ENCODE measurements at places on chromosomes 2 and 18.

DNA sequence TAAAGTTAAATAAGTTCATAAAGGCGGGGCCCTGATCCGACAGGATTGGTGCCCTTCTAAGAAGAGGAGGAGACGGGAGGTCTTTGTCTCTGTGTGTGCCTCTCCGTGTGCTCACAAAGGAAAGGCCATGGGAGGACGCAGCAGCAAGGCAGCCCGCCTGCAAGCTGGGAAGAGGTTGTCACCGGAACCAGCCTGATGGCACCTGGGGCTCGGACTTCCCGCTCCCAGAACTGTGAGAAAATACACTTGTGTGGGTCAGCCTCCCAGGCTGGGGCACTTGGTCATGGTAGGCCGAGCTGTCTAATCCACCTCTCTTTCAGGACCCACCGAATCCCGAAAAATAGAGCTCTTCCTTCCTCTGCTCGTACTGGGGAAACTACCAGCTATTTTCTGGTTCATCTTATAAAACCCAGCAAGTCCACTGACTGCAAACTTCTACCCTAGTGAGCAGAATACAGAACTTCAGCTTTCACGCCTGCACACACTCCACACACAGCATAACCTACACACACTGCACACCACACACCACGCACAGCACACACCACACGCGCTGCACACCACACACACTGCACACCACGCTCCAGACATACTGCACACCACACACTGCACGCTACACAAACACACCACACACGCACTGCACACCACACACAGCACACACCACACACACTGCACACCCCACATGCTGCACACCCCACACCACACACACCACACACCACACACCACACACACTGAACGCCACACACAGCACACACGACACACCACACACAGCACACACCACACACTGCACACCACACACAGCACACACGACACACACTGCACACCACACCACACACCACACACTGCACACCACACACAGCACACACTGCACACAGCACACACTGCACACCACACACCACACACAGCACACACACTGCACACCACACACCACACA lies 58.1 kb downstream of the ASB1 start:
- DNase-seq = no peak

- DNase-seq = no peak
Observed at GRCh38 chr2:207282916-207283315, 117.2 kb upstream of the KLF7 start.

- no peak for DNase-seq
Observed at GRCh38 chr2:113209011-113209645, 35.4 kb downstream of the PSD4 start.

- DNase-seq = no peak
Observed at GRCh38 chr2:100786297-100786658, 33.7 kb upstream of the NPAS2 start.

DNA sequence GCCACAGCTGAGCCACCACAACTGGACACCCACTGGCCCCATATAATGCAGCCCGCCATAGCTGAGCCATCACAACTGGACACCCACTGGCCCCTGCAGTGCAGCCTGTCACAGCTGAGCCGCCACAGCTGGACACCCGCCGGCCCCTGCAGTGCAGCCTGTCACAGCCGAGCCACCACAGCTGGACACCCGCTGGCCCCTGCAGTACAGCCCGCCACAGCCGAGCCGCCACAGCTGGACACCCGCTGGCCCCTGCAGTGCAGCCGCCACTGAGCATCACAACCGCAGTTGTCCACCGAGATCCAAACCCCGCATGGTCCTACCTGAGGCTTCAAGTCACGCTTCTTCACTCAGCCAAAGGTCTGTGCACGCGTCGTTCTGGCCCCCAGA lies 134.2 kb downstream of the PXDN start:
- no peak for DNase-seq

- DNase-seq = no peak
Observed at GRCh38 chr2:207142461-207142860, 23.3 kb downstream of the KLF7 start.

DNA sequence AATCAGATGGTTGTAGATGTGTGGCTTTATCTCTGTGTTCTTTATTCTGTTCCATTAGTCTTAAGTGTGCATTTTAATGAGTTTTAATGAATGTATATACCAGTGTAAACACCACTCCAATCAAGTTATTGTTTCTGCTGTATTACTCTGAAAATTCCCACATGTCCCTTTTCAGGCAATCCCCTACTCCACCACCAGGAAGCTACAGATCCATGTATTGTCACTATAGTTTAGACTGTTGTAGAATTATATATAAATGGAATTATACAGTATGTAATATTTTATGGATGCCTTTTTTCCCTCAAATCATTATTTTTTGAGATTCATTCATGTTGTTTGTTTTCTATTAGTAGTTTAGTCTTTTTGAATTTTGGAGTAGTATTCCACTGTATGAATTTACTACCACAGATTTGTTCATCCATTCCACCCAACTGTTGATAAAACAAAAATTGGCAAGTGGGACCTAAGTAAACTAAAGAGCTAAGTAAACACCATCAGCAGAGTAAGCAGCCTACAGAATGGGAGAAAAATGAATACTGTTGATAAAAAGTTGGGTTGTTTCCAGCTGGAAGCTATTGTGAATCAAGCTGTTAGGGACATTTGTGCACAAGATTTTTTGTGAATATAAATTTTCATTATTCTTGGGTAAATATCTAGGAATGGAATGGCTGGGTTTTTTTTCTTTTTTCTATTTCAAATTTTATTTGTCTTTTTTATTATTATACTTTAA lies 262.0 kb downstream of the CAMKMT start:
- DNase-seq = no peak

- DNase-seq = no peak
Observed at GRCh38 chr2:42132191-42132965, 36.8 kb upstream of the EML4 start.

- no peak for DNase-seq
Observed at GRCh38 chr2:216904974-216905373, 45.1 kb upstream of the TNP1 start.

DNA sequence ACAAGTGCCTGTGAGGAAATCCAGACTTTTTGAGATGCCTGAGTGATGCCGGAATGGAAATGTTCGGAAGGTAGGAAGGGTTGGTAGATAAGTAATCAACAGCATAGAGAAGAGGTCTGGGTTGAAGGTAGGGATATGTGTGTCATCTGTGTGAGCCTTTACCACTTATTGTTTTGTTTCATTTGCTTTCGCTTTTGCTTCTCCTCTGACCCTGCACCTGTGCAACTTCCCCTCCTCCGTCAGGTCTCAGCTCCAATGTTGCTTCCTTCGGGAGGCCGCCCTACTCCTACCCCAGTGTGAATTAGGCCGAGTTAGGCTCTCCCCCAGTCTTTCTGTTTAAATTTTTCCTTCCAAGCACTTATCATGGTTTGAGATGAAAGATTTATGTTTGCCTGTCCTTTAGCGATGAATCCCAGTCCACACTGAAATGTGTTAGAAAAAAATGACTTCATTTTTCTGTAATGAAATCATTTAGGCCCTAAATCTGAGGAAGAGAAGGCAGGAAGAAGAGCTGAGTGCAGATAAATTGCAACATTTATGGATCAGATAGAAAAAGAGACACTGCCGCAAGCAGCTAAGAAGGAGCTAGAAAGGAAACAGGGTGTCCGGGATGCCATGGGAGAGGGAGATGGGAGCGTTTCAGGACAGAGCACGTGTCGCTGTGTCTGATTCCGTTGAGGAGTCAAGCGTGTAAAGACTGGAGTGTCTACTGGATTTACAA lies 139.6 kb upstream of the PELI1 start:
- DNase-seq = peak; percentile 13

- DNase-seq = no peak
Observed at GRCh38 chr2:216373896-216374295, 1.6 kb upstream of the MARCHF4 start.

DNA sequence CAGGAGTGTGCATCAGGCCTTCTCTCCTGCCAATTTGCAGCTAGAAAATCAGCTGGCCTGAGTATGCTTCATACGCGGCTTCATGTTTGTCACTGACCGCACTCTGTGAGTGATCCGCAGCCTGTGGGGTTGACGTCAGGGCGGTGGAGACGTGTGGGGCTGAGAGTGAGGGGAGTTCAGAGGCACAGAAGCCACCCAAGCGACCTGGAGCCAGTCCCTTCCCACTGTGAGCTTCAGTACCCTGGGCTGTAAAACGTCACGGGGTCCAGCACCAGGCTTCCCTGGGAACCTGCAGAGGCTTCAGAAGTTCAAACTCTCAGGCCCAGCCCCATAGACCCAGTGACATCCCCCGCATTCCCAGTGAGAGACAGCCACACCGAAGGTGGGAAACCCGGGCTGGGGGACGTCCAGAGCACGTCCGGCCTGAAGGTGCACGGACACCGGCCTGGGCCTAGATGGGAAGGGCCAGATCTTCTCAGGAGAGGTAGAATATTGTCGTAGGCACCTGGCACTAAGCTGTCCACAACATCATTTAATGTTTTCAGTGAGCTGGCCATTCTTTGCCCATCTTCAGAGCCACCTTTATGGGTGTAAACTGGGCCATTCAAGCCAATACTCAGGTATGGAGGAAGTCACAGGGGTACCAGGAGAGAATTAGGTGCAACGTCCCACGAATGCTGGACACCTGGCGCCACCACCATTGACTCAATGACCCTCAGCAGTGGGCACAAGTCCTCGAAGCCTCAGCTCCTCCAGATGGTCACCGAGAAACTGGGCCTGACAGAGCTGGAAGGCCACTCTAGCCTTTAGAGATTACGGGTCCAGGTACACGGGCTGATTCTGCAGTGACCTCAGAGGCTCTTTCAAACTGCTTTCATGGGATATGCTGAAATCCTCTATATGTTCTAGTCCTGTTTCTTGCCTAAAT lies 235.6 kb upstream of the MYT1L start:
- no peak for DNase-seq

DNA sequence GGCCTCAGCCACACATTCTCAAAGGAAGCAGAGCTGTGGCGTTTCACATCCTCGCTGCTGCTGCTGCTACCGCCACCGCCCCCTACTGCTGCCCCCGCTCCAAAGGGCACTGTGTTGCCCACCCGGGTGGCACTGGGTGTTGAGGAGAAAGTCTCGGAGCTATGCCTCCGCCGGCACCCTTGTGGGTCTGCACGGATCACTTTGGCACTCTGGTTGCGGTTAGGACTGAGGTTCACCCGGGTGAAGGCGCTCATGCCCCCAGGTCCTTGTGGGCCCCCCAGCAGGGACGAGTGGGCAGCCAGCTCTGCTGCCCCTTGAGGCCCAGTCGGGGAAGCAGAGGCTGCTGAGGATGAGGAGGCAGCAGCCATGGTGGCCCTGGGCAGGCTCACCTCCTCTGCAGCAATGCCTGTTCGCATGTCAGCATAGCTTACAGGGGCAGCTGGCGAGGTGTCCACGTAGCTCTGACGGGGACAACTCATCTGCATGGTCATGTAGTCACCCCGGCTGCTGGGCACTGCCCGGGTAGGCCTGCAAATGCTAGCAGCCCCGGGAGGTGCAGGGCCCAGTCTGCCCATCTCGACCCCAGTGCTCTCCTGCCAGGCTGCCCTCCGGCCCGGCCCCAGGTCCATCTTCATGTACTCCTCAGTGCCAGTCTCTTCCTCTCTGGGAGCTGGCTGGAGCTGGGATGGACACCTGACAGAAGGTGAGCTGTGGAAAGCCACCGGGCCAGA lies 4.2 kb downstream of the IRS1 start:
- DNase-seq = no peak

- no peak for DNase-seq
Observed at GRCh38 chr18:74840492-74841167, 243.0 kb downstream of the ZNF407 start.

DNA sequence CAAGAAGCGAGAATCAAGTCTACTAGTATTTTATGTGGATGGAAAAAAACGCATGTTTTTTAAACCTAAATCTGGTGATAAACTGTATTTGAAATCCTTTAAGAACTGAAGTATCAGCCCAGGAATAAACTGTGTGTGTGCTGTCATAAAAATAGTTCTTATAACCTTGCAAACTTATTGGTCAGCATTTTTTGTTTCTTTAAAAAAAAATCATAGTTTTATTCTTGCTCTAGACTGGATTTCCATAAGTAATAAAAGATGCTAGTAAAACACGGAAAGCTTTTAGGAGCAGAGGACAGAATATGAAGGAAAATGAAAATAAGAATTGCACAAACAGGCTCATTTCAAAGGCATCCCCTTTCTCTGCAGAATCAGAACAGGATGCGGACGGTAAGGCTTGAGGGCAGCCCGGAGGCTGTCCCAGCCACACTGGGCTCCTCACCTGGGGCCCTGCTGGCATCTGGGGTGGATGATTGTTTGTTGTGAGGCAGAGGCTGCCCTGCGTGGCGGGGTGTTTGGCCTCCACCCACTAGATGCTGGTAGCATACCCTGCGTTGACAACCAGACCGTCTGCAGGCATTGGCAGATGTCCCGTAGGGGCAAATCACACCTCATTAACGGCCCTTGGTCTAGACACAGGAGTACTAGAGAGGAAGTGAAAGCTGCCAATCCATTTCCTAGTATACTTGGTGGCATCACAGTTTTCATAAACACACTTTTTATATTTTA lies 52.5 kb downstream of the MBP start:
- no peak for DNase-seq

Measured in stimulated activated naive CD8-positive, alpha-beta T cell treated with anti-CD3 and anti-CD28 coated beads, Interleukin-15, amount 100 ng/mL, for 72 hours (primary cell).